ENCODE measurements at places on chromosomes 2 and 18. TPM values are rescaled to one million over a fixed set of nuclear protein-coding genes. Genes with fewer than 3 reads are reported as not detected.

DNA sequence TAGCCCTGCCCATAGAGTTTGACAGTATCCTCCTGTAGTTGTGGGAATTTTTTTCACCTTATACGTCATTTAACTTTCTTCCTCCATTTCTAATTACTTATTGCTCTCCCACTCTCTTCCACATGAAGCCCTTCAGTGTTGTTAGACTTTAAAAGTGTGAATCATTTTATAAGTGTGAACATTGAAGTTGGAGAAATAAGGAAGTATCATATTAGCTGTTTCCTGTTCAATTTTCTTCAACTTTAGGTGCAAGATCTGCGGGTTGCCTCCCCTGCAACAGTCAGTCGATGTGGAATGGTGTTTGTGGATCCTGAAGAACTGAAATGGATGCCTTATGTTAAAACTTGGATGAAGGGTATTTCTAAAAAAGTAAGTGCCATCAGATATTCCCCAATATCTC lies 138.1 kb downstream of the DNAH6 start:
- no peaks in the 10 kb centered on the region for H3K4me1 ChIP-seq
- no peaks in the 10 kb centered on the region for H3K36me3 ChIP-seq
- no peak overlapping the region for H3K27ac ChIP-seq
- H3K27me3 ChIP-seq = no peaks in the 10 kb centered on the region

GRCh38 chr2:95073856-95074662 lies 47.5 kb downstream of the MRPS5 start:
- DNase-seq = no peak
- H3K4me1 ChIP-seq = peaks cover 10% of the 10 kb centered on the region
- peaks cover 38% of the 10 kb centered on the region for H3K27me3 ChIP-seq
- no peak overlapping the region for H3K27ac ChIP-seq
- H3K4me3 ChIP-seq = no peak overlapping the region

- no peaks in the 10 kb centered on the region for H3K36me3 ChIP-seq
- H3K27ac ChIP-seq = no peak overlapping the region
- H3K4me1 ChIP-seq = no peaks in the 10 kb centered on the region
- no peak for DNase-seq
Observed at GRCh38 chr18:12238826-12239225, 15.3 kb upstream of the CIDEA start.

DNA sequence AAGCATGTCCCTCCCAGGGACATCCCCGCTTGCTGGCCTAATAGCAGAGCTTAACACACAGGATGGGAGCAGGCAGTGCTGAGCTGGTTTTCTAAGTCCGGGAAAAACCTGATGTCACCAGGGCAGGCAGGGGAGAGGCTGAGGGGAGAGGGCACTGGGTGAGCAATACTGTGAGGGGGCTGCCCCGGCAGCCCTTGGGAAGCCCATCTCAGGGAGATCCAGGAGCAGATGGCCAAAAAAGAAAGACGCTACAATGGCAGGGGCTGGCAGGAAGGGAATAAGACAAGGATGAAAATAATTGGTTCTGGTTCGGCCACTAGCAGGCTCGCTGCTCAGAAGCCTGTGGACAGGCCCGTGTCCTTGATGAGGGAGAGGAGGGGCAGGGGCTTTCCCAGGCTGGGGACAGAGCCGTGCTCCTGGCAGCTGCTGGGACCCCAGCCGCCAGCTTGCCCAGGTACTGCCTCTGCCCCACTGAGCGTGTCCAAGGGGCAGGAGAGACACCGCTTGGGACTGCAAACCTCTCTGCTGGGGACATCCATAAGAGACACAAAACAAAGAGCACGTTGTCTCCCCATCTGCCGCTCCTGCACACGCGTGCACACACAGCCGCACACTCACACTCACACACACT lies 30.2 kb downstream of the SMAD7 start:
- H3K27ac ChIP-seq = no peak overlapping the region
- H3K4me1 ChIP-seq = peaks cover 56% of the 10 kb centered on the region
- no peak overlapping the region for H3K4me3 ChIP-seq
- peaks cover 16% of the 10 kb centered on the region for H3K36me3 ChIP-seq

Gene COL4A3
- 7.1 TPM for total RNA-seq
